Lung (tissue), 17 donors: ENCODE measurements at places on chromosomes 13 and 19. TPM values are rescaled to one million over a fixed set of nuclear protein-coding genes. Genes with fewer than 3 reads are reported as not detected.
A peak's percentile ranks its signal among the peaks of the same experiment; 100 is the strongest.

DNA sequence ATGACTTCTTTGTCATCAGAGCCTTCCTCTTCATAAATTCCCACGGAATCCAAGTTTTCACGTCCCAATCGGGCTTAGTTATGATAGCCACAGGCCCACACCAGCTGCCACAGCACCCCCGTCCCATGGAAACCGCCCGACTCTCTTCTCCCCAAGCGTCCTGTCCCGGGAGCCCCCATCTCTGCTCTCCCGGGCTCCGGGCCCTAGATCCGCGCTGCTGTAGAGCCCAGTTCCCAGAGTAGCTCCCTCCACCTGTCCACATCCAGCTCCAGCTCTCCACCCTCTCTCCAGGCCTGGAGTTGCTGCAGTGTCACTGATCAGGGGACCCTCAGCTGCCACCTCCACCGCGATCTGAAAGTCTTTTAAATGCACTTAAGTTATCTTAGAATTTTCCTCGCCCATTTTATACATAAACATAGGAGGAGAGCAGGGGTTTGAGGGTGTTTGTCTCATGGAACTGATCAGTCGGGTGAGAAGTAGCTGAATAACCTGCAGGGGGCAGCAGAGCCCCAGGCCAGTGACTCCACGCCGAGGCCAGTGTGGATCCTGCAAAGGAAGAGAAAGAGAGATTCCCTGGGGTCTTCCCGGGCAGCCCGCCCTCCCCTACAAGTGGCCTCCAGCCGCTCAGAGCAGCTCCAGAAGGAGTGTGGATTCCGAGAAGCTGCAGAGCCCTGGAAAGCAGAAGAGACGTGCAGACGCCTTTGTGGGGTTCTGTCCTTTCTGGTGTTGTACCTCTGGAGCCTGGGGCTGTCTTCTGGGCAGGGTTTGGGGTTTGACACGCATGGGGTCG is 1.1 kb upstream of the ZNF763 start:
- DNase-seq = peak; percentile 85
- H3K4me3 ChIP-seq = no peak overlapping the region
- H3K36me3 ChIP-seq = no peaks in the 10 kb centered on the region
- H3K27ac ChIP-seq = peak overlapping the region; percentile 14
- H3K27me3 ChIP-seq = no peaks in the 10 kb centered on the region
- peaks cover 14% of the 10 kb centered on the region for H3K4me1 ChIP-seq

DNA sequence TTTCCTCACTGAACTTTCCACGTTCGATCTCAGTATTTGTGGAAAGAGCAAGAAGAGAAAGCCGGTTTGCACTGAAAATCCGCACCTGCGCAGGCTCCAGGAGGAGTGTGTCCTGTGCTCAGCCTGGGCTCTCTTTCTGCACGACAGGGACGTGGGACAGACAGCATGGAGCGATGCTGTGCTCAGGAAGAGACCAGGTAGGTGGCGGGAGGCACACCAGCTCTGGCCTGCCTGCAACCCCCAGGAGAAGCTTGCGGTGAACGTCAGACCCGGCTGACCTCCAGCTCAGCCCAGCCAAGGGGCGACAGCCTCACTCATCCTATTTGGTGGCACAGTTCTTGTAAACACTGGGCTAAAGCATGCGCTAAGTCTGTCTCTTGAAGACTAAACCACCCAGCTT is 35.9 kb downstream of the NAXD start:
- H3K27ac ChIP-seq = no peak overlapping the region
- no peaks in the 10 kb centered on the region for H3K36me3 ChIP-seq
- H3K4me3 ChIP-seq = no peak overlapping the region
- H3K4me1 ChIP-seq = no peaks in the 10 kb centered on the region
- H3K27me3 ChIP-seq = no peaks in the 10 kb centered on the region

GRCh38 chr13:102510072-102510471 is 86.7 kb upstream of the TPP2 start:
- H3K27ac ChIP-seq = no peak overlapping the region
- H3K4me1 ChIP-seq = no peaks in the 10 kb centered on the region
- no peak for DNase-seq
- H3K36me3 ChIP-seq = no peaks in the 10 kb centered on the region
- no peak overlapping the region for H3K4me3 ChIP-seq
- no peaks in the 10 kb centered on the region for H3K27me3 ChIP-seq

GRCh38 chr19:5387472-5387871 is 46.9 kb upstream of the PTPRS start:
- no peaks in the 10 kb centered on the region for H3K27me3 ChIP-seq
- H3K4me1 ChIP-seq = no peaks in the 10 kb centered on the region
- DNase-seq = no peak
- H3K27ac ChIP-seq = no peak overlapping the region
- H3K4me3 ChIP-seq = no peak overlapping the region
- H3K36me3 ChIP-seq = no peaks in the 10 kb centered on the region

FGF9 gene
- total RNA-seq = 1.4 TPM

DHDH gene
- 2.8 TPM for total RNA-seq
